ENCODE measurements at places on chromosomes 1 and 21.

GRCh38 chr1:199551967-199552565 lies 475.4 kb upstream of the NR5A2 start:
- peak; percentile 45 for DNase-seq

DNA sequence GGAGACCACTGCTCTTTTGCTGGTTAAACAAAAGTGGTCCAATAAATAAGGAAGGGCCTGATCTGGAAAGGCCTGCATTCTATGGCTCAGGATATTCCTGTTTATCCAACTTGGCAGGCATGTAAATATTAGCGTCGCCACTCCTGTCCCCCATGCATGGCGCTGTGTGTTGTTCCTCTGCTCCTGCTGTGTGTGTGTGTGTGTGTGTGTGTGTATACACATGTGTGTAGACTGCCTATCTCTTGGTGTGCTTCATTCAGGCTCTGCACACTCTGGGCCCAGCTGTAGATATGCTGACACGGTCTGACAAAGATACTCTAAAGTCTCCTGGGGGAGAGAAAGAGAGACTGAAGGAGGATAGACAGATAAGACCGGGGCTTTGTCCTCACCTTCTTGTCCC lies 6.8 kb downstream of the LMOD1 start:
- DNase-seq: no peak

- DNase-seq: no peak
Measured at GRCh38 chr1:195415584-195415983, 1192.7 kb downstream of the KCNT2 start.

DNA sequence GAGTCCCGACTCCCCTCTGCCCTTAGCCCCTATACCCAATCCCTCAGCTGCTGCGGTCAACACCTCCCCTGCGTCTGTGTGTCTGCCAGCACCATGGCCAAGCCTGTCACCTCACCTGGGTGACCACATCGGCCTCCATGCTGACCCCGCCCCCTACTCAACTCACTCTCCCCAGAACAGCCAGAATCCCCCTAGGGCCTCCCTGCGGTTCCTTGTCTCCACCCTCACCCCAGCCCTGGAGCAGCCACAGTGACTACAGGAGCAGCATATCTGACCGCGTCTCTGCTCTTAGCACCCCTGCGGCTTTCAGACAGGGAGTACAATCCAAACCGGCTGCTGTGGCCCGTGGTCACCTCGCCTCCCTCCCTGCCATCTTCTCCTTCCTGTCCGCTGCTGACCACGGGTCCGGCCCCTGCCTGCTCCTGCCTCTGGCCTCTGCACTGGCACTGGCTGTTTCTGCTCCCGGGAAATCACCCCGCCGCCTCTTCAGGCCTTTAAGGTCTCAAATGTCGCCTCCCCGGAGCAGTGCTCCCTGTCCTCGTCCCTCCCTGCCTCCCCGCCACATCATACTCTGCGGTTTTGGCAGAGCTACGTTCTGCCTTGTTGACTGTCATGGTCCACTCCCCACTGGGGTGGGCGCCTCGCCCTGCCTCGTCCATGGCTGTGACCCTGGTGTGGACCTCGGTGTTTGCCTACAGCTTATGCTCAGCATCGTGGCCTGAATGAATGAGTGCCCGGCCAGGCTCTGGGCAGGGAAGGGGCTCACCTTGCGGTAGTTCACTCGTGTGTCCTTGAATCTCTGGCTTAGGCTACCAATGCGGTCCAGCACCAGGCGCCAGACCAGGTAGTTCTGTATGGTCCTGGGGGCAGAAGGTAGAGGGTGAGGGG lies 11.1 kb downstream of the PRXL2B start:
- DNase-seq: no peak

DNA sequence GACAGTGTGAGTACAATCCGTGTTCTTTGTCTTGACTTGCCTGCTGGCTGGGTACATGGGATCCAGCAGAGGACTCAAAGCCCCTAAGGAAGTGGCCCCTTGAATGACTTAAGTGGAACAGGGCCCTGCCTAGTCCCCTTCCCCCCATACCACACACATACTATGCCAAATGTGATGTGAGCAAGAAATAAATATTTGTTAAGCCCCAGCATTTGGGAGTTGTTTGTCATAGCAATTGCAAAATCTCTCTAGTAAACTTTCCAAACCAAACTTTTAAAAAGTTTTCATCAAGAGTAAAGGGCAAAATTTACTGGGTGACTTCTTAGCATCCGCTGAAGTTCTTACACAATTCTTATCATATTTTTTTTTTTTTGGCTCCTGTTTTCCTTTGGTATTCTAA lies 32.5 kb upstream of the CACHD1 start:
- DNase-seq: no peak

Measured in SW 1271 (cell line).